ENCODE measurements at places on chromosomes 13 and 19. TPM values are rescaled to one million over a fixed set of nuclear protein-coding genes. Genes with fewer than 3 reads are reported as not detected.
A peak's percentile ranks its signal among the peaks of the same experiment; 100 is the strongest.

The IGFL2 gene
- 1.5 TPM for total RNA-seq

DNA sequence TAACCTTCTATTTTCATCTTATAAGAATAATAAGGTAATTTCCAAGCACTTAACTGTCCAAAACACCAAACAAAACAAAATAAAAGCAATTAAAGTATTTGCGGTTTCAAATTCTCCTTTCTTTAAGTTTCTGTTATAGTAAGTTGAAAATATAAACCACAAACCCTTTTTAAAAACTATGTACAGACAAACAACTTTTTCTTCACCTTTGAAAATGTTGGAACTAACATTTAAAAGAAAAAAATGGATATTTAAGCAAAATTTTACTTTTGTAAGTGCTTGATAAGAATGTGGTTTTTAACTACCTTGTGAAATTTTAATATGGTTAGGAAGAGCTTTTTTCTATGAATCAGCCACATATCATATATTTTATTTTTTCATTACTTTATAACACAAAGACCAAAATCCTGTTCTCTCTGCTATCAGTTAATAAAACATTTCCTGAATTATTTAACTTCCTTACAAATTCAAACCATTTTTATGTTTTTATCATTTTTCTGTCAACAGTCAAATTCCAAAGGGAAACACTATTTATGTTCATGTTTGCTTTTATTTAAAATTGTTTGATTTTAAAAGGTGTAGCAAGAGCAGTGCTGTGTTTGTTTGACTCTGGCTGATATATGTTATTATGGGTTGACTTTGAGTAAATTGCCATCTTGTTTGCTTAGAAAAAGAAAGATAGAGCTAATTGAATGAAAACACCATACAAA is 554.1 kb upstream of the KLHL1 start:
- no peak for DNase-seq

- DNase-seq = peak; percentile 66
Observed at GRCh38 chr13:48001114-48001881, at the start of gene SUCLA2. Gene SUCLA2 (minus strand): TSS chr13:48001273. CDS start chr13:48001269, 4 bp downstream.

DNA sequence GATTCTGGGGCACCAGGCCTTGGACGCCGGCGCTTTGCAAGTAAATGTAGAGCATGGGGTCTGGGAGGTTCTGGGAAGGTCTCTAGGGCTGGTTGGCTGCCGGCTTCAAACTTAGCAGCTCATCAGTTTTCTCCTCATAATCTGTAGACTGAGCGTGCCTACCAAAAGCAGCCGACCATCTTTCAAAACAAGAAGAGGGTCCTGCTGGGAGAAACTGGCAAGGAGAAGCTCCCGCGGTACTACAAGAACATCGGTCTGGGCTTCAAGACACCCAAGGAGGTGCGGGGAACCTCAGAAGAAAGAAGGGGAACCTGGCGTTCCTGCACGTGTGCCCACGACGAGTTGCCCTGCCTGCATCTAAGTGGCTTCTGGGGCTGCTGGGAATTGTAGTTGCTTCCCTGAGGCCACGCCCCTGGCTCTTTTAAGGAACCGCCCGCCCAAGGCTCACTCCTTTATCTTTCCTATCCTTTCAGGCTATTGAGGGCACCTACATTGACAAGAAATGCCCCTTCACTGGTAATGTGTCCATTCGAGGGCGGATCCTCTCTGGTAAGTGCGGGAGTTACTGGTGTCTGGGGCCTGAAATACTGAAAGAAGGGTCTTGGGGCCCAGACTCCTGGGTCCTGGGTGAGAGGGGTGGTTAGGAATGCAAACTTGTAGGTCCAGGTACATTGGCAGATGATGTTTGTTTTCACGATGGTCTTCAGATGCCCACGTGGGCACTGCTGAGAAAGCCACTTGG is 984 bp downstream of the RPS11 start:
- DNase-seq = no peak

DNA sequence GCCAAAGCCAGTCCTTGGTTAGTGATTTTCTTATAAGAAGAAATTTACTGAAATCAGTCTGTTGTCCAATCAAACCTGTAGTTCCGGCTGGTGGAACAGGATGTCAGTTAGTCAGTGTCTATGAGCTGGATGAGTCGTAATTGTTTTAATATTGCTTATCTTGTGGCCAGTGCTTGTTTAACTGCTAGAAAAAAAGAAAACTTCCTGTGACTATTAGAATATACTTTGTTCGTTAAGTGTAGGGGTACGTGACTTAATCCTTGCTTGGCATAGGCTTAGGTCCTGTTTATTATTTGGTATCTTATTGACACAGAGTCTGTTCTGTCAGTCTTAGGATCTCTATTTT is 1484.8 kb upstream of the MIR17HG start:
- DNase-seq = no peak

- DNase-seq = no peak
Observed at GRCh38 chr19:18436671-18437490, 1.1 kb downstream of the ISYNA1 start.

- no peak for DNase-seq
Observed at GRCh38 chr13:113538689-113539058, 45.9 kb upstream of the TFDP1 start.
